ENCODE measurements at places on chromosomes 16 and 17.

GRCh38 chr17:48595278-48595999 lies 1.9 kb upstream of the HOXB5 start:
- DNase-seq, result no peak

DNA sequence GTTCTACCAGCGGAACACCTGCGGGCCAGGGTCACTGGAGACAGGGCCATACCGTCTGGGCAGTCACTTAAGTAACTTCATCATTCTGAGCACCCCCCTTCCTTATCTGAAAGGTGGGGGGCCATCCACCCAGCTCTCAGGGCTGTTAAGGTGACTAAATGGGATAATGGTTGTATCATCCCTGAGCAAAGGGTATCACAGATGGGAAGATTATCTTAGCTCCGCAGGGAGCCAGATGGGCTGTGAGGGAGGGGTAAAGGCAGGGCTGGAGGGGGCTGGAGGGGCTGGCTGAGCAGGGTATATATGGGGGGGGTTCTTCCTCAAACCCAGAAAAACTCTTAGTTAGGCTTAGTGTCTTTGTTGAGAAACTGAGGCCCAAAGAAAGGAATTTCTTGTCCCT lies 2.9 kb upstream of the CACNA1G start:
- DNase-seq, result no peak

DNA sequence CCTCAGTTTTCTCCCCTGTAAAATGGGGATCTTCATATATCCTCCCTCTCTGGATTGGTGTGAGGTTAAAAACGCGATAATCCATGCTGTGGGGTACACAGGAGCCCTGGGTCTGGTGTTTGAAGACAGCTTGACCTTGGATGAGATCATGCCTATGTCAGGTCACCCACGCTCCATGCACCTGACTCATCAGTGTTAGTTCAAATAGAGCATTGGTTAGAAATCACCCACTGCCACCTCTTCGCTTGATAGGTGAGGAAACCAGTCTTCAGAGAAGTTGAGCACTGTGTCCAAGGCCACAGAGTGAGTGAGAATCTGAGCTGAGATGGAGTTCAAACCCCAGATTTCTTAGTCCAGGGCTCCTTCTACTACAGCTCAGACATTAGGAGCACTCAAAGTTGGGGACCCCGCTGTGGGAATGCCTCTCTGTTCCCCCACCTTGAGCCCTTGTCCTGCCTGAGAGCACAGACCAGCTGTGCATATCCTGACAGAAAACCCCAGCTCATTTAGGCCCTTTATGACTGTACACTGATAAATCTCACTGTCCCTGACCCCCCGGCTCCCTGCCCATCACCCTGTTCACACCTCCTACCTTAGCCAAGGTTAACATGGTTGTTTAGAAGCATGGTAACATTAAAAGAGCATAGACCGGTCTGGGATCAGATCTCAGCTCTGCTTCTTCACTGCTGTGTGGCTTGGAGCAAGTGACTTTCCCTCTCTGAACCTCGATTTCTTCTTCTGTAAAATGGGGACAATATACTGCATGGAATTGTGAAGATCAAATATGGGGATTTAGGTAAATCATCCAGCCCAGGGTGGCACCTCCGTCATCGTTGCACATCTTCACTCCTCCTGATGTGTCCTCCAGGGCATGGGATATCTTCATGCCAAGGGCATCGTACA lies 22.4 kb upstream of the LGALS9 start:
- no peak for DNase-seq

DNA sequence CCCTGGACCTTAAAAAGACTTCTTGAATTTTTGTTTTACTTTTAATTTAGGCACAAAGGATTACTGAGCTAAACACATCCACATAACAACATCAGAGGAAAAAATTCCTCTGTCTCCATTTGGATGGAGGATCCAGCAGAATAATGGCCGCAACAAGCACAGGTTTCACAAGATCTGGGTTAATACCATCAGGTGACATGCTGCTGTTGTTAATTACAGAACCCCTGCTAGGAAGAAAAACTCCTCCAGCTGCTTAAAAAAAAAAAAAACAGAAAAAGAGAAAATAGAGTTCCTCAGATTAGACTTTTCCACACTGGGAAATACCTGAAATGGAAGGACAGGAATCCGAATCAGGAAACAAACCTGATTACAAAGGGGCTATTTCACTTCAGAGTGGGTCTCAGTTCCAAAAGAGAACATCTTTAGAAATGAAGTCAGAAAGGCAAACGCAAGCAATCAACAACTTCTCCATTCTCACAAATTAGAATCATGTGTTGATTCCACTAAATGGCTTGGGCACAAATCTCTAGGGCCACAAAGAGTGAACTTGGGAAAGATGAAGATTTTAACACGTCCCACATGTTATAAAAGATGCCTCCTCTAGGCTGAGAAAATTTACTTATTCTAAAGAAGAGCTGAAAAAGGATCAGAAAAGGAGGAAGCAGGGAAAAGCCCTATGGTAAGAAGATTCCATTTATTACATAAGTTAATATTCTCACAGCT lies 44.0 kb downstream of the SPOP start:
- DNase-seq, result no peak
